ENCODE measurements at places on chromosomes 7 and 10. TPM values are rescaled to one million over a fixed set of nuclear protein-coding genes. Genes with fewer than 3 reads are reported as not detected.

The VWDE gene
- polyA plus RNA-seq = 2.6 TPM

The HOXA7 gene
- polyA plus RNA-seq = 28.6 TPM

The WIPF3 gene
- 4.9 TPM for polyA plus RNA-seq

The SFMBT2 gene
- 7.3 TPM for polyA plus RNA-seq

The BHLHA15 gene
- polyA plus RNA-seq = 0.22 TPM

The OR2A12 gene
- polyA plus RNA-seq = 0.03 TPM

The NODAL gene
- polyA plus RNA-seq = 0.51 TPM

The PALD1 gene
- 13.3 TPM for polyA plus RNA-seq

The CUZD1 gene
- 1.0 TPM for polyA plus RNA-seq

The GPR26 gene
- not detected for polyA plus RNA-seq

The PAPOLB gene
- polyA plus RNA-seq = 0.08 TPM

The FRMD4A gene
- 73.7 TPM for polyA plus RNA-seq

The KAZALD1 gene
- 14.0 TPM for polyA plus RNA-seq

The COL13A1 gene
- 18.1 TPM for polyA plus RNA-seq

The CFTR gene
- 11.1 TPM for polyA plus RNA-seq

The SPDYE18 gene
- polyA plus RNA-seq = 1.5 TPM

The MALRD1 gene
- polyA plus RNA-seq = 2.4 TPM

The SPDYE2 gene
- 2.4 TPM for polyA plus RNA-seq

All from left renal cortex interstitium (tissue), 4 donors.